ENCODE measurements at places on chromosomes 4 and X. TPM values are rescaled to one million over a fixed set of nuclear protein-coding genes. Genes with fewer than 3 reads are reported as not detected.
A peak's percentile ranks its signal among the peaks of the same experiment; 100 is the strongest.

Gene KLKB1
- total RNA-seq, result 0.48 TPM

Gene TRIM60
- total RNA-seq, result not detected

Gene AVPR2
- total RNA-seq, result not detected

Gene TMPRSS11B
- total RNA-seq, result not detected

DNA sequence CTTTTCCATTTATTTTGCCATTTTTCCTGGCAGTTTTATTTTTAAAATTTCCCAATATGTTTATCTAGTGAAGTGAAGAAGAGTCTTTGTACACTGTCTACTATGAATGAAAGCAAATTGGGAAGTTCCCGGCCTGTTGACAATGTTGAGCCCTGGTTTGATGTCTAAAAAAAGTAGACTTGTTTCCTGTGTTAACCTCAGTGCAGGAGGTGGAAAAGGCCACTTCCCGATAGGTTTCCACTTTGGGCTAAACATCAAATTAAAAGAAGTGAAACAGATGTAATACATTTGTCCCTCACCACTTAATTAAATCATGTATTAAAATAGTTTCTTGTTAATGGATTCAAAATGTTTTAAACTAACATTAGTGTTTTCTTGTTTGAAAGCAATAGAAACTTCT lies 30.0 kb downstream of the BBS12 start:
- H3K27ac ChIP-seq, result no peak overlapping the region
- no peaks in the 10 kb centered on the region for H3K36me3 ChIP-seq
- no peaks in the 10 kb centered on the region for H3K27me3 ChIP-seq
- no peak overlapping the region for H3K4me3 ChIP-seq

DNA sequence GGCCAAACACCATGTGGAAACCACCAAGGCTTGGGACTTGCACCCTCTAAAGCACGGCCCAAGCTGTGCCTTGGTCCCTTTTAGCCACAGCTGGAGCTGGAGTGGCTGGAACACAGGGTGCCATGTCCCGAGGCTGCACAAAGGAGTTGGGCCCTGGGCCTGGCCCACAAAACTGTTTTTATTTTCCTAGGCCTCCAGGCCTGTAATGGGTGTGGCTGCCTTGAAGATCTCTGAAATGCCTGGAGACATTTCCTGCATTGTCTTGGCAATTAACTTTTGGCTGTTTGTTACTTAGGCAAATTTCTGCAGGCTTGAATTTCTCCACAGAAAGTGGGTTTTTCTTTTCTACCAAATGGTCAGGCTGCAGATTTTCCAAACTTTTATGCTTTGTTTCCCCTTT lies 55.7 kb downstream of the IL15 start:
- H3K4me3 ChIP-seq, result no peak overlapping the region
- no peaks in the 10 kb centered on the region for H3K27me3 ChIP-seq
- no peaks in the 10 kb centered on the region for H3K36me3 ChIP-seq
- H3K27ac ChIP-seq, result no peak overlapping the region
- H3K4me1 ChIP-seq, result no peaks in the 10 kb centered on the region

DNA sequence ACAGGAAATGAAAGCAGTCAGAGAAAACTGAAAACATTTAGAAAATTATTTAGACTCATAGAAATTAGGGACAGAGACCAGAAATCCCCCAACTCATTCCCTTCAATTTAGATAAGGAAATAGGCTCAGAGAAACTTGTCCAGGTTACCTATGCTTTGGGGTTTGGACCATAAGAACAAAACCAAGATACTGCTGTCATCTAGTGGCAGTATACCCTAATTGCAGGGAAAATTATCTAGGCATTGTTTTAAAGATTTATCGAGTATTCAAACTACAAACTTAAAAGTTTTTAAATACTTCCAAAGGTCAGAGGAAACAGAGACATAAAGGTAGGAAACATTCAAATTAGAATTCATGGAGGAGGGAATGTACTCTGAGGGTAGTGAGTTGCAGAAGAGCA lies 67.0 kb upstream of the KLHL13 start:
- H3K4me1 ChIP-seq, result no peaks in the 10 kb centered on the region
- no peak overlapping the region for H3K4me3 ChIP-seq
- H3K27ac ChIP-seq, result no peak overlapping the region
- H3K36me3 ChIP-seq, result no peaks in the 10 kb centered on the region
- no peaks in the 10 kb centered on the region for H3K27me3 ChIP-seq

DNA sequence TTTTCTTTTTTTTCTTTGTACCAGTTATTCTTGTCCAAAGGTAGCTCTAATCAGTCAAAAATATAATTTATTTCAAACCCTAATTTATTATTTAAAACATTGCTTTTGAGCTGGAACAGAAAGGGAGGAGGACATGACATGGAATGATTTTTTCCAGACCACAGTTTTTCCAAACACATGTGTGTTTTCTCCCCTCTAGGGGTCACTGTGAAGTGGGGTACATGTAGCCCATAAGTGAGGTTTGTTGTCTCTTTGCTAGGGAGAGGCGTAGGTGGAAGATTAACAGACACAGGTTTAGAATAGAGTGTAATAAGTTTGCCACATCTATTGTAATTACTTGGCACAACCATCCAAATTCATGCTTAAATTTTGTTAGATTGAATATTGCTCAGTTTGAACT lies 83.0 kb downstream of the TNIP2 start:
- no peak for DNase-seq
- no peak overlapping the region for H3K27ac ChIP-seq
- H3K36me3 ChIP-seq, result no peaks in the 10 kb centered on the region
- H3K4me1 ChIP-seq, result no peaks in the 10 kb centered on the region
- H3K27me3 ChIP-seq, result no peaks in the 10 kb centered on the region

DNA sequence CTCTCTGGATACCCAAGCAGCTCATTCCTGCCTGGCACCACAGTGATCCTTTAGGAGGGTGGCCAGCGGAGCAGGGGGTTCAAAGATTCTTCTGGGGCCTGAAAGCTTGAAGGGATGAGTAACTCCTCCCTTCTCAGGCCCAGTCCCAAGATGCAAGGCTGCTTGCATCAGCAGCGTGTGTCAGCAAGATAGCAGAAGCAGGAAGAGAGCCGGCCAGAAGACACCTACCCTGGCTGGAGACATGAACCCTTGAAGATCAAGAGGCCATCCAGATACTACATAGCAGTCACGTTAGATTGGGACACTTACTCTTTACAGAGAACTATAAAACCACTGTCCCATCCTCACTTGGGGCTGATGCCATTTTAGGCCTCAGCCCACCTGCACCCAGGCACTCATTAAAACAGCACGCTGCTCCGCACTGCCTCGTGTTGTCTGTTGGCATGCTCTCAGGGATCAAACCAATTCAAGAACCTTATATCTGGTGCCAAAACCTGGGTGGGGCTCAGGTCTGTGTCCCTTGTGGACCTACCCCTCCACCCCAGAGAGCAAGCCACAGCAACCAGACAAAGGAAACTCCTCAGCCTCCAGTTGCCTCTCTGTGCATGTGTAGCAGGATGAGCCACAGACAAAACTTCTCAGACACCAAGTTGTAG lies 6.5 kb downstream of the UGT2B17 start:
- H3K36me3 ChIP-seq, result no peaks in the 10 kb centered on the region
- H3K4me3 ChIP-seq, result no peak overlapping the region
- DNase-seq, result no peak
- no peaks in the 10 kb centered on the region for H3K4me1 ChIP-seq

DNA sequence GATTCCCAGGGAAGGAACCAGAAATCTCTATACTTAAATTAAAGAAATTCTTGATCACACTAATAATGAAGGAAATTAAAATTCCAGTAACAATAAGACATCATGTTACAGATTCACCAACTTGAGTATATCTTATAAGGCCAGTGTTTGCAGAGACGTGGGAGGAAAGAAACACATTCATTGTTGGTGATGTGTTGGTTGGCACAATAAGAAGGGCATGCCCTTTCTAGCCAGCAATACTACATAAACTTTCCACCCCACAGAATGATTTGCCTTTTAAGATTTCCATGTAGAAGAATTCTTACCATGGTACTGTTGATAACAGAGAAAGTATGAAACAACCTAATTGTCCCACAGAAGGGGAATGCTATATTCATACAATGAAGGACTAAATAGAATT lies 581.5 kb downstream of the STIM2 start:
- no peak overlapping the region for H3K4me3 ChIP-seq
- H3K4me1 ChIP-seq, result no peaks in the 10 kb centered on the region
- no peaks in the 10 kb centered on the region for H3K27me3 ChIP-seq
- DNase-seq, result no peak
- no peak overlapping the region for H3K27ac ChIP-seq

GRCh38 chr4:124199755-124200154 lies 512.8 kb downstream of the ANKRD50 start:
- H3K27me3 ChIP-seq, result no peaks in the 10 kb centered on the region
- no peaks in the 10 kb centered on the region for H3K4me1 ChIP-seq
- no peak for DNase-seq
- no peak overlapping the region for H3K27ac ChIP-seq

GRCh38 chrX:112851161-112851779 lies 10.6 kb upstream of the AMOT start:
- H3K4me3 ChIP-seq, result no peak overlapping the region
- H3K36me3 ChIP-seq, result no peaks in the 10 kb centered on the region
- peak overlapping the region; percentile 35 for H3K27ac ChIP-seq
- H3K27me3 ChIP-seq, result no peaks in the 10 kb centered on the region
- no peak for DNase-seq

DNA sequence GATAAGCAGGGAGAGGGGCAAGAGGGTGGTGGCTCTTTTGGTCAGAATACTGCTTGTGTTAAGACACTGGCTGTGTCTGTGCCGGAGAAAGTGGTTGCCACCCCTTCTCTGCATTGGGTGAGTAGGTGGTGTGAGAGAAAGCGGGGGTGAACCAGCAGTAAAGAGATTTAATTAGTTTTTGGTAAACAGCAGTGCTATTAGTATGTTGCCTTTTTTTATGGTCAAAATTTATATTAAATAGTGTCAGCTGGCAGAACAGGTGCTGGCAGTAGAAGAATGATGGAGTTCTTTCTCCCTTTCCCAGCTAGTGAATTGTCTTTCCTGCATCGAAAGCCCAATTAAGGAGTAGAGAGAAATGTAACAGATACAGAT lies 181.6 kb downstream of the LARP7 start:
- no peaks in the 10 kb centered on the region for H3K4me1 ChIP-seq
- no peak overlapping the region for H3K27ac ChIP-seq
- H3K27me3 ChIP-seq, result no peaks in the 10 kb centered on the region
- H3K4me3 ChIP-seq, result peak overlapping the region; percentile 49
- H3K36me3 ChIP-seq, result no peaks in the 10 kb centered on the region

DNA sequence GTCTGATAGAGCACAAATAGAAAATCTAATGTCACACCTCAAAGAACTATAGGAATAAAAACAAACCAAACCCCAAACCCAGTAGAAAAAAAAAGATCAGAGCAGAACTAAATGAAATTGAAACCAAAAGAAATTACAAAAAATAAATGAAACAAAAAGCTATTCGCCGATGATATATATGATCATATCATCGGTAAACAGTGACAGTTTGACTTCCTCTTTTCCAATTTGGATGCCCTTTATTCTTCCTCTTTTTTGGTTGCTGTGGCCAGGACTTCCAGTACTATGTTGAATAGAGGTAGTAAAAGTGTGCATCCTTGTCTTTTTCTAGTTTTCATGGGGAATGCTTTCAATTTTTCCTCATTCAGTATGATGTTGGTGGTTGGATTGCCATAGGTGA lies 215.3 kb upstream of the AR start:
- H3K27ac ChIP-seq, result no peak overlapping the region
- DNase-seq, result no peak
- H3K4me3 ChIP-seq, result no peak overlapping the region
- no peaks in the 10 kb centered on the region for H3K4me1 ChIP-seq
- no peaks in the 10 kb centered on the region for H3K36me3 ChIP-seq

DNA sequence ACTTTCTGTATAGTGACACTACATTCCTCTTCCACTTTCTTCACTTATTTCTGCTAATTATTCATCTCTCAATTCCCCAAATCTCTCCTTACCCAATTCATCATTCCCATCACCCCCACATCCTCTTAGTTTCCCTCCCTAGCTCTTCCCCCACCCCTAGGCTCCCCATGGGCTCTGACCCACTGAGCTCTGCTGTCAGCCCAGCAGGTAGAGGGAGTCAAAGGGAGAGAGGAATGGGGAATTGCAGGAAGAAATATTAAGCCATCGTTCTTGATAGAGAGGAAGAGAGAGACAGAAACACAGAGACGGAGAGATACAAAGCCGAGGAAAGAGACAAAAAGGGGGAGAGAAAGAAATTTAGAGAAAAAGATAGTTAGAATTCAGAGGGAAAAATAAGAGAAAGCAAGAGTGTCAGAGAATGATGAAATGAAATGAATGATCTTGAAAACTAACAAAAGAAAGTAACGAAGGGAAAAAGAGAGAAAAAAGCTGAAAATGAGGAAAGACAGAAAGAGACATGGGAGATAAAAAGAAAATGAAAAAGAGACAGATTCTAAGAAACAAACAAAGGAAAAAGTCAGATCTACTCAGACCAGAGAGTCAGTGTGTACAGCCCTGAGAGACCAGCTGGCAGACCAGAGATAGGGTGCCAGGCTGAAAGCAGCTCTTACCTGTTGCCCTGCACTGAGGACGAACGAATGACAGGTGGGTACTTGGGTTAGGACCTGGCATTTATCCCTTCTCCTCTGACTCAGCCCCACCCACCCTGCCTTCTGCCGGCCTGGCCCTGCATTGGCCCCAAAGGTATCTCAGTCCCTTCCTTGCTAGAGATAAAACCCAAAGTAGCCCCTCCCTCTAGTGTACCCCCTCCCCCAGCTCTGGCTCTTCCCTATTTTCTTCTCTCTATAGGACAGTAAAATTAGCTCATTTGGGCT lies at the start of gene ALAS2:
Gene ALAS2 (minus strand): TSS at position 707 of the 935 bp plus-strand sequence. CDS start 4,977 bp downstream, outside the sequence.
- no peaks in the 10 kb centered on the region for H3K4me1 ChIP-seq
- H3K4me3 ChIP-seq, result no peak within 1 kb of the TSS
- no peaks in the 10 kb centered on the region for H3K27me3 ChIP-seq
- no peak within 1 kb of the TSS for H3K27ac ChIP-seq
- no peaks in the 10 kb centered on the region for H3K36me3 ChIP-seq

DNA sequence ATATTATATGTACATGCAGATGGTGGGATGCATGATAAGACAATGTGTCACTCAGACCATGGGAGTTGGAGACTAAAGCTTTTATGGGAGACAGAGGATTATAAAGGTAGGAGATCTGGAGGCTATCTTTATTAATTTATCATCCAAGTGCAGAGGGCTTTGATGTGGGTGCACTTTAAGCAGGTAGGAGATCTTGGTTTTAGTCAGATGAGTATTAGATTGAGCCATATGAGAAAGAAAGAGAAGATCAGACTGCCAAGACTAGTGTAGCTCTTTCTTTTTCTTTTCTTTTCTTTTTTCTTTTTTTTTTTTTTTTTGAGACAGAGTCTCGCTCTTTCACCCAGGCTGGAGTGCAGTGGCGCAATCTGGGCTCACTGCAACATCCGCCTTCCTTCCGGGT lies 84.9 kb upstream of the CAMK2D start:
- no peak for DNase-seq
- no peaks in the 10 kb centered on the region for H3K36me3 ChIP-seq
- H3K4me1 ChIP-seq, result no peaks in the 10 kb centered on the region
- H3K27ac ChIP-seq, result no peak overlapping the region
- no peak overlapping the region for H3K4me3 ChIP-seq
